ENCODE measurements at places on chromosomes 5 and 9.

- no peak for ATAC-seq
Observed at GRCh38 chr5:6715758-6716628, 2.8 kb downstream of the TENT4A start.

- ATAC-seq, result no peak
Observed at GRCh38 chr5:10233505-10233904, 16.2 kb downstream of the ATPSCKMT start.

DNA sequence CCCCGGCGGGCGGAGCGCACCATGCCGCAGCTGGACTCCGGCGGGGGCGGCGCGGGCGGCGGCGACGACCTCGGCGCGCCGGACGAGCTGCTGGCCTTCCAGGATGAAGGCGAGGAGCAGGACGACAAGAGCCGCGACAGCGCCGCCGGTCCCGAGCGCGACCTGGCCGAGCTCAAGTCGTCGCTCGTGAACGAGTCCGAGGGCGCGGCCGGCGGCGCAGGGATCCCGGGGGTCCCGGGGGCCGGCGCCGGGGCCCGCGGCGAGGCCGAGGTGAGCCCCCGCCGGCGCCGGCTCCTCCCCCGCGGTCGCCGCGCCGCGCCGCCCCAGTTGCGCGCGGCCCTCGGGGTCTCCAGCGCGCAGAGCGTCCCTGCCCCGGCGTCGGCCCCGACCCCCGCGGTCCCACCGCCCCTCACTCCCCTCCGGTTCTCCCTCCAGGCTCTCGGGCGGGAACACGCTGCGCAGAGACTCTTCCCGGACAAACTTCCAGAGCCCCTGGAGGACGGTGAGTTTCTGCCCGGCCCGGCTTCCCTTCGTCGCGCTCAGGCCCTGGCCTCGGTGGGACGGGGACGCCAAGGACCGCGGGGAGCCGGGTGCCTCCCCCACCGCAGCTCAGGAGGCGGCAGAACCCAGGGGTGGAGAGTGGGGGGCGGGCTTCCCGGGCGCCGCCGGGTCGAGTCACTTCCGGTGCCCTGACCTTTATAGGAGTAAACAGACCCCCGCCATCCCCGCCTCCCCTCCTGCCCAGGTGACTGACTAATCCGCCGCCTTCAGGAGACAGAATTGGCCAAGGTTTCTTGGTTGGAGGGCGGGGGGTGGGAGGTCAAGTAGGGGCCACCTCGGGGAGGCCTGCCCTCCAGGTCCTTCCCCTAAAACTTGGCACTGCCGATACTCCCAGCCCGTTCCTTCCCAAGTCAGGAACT, 665 bp downstream of the TCF7 start:
- peak; percentile 6 for ATAC-seq

GRCh38 chr5:180810959-180811622, 8.5 kb upstream of the MGAT1 start:
- ATAC-seq, result no peak

GRCh38 chr5:50595199-50595598, 71.2 kb upstream of the PARP8 start:
- no peak for ATAC-seq

DNA sequence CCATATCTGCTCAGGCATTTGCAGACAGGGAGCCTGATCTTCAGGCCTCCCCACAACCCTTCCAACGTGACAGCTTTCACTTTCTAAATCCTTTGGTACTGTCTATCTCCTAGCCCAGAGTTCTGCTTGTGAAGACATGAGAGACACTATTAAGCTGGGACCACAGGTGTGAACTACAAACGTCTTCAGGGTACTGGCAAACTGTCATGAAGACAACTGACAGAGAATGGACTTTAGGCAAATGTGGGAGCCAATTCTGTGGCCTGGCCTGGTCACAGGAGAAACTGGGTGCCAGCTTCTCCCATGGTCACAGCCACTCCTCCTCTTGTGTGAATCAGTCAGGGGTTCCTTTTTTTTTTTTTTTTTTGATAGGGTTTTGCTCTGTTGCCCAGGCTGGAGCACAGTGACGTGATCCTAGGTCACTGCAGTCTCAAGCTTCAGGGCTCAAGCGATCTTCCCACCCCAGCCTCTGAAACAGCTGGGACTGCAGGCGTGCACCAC, 10.4 kb downstream of the TRIM14 start:
- ATAC-seq, result peak; percentile 92

GRCh38 chr5:111930905-111931461, 174.0 kb upstream of the NREP start:
- ATAC-seq, result no peak

GRCh38 chr9:108180541-108180940, 675.2 kb downstream of the ACTL7B start:
- ATAC-seq, result no peak

- no peak for ATAC-seq
Observed at GRCh38 chr9:2717385-2717784, at the start of gene KCNV2. TSS of gene KCNV2 (plus strand) at chr9:2717510. CDS start at chr9:2717740, 230 bp downstream.

DNA sequence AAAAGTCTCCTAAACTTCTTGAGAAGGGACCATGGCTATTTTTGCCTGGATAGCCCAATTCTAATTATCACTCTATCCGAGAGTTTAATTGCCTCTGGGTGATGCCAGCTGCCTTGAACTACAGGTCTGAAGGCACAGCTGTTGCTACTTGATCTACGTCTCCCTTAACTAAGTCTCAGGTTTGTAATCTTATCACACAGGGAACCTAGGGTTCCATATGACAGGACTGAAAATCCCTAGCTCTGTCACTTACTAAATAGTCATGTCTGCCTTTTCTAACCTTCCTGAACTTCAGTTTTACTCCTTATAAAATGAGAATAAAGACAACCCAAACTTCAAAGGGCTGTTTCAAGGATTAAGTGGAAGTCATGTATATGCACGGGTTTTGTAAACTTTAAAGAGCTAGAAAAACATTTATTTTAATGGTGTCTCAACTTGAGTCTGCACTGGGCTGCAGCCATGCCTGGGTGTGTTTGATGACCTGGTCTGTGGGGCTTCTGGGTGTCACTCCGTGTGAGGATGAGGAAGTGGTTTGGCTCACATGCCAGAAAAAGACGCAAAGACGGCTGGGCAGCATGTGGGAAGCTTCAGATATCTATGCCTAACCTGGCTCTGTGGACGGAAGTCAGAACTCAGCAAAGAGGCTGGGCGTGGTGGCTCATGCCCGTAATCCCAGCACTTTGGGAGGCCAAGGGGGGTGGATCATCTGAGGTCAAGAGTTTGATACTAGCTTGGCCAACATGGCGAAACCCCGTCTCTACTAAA, 129.3 kb upstream of the SLC44A1 start:
- peak; percentile 25 for ATAC-seq

DNA sequence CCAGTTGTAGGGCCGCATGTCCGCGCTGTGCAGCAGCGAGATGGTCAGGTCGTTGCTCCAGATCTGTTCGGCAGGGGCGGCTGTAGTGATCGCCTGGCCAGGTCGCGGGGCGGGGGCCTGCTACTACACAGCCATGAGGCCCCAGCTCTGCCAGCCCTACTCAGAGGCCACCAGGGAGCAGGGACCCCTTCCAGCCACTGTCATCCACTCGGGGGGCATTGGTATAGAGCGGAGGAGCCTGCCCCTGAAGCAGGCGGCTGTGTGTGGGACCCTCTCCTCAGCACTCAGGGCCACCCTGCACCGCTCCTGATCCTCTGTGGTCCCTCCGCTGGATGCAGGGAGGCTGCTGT, 1.7 kb downstream of the FBXW5 start:
- no peak for ATAC-seq

- no peak for ATAC-seq
Observed at GRCh38 chr5:8508231-8508630, 639.3 kb downstream of the MTRR start.

GRCh38 chr5:123441408-123441807, 18.2 kb upstream of the CEP120 start:
- ATAC-seq, result peak; percentile 85

- ATAC-seq, result no peak
Observed at GRCh38 chr5:9774472-9775079, 144.4 kb upstream of the TAS2R1 start.

GRCh38 chr9:112680731-112681402, 37.0 kb downstream of the INIP start:
- ATAC-seq, result no peak

GRCh38 chr5:87888139-87888538, 380.5 kb downstream of the TMEM161B start:
- no peak for ATAC-seq

GRCh38 chr5:36669015-36669651, 62.7 kb downstream of the SLC1A3 start:
- ATAC-seq, result no peak

- ATAC-seq, result no peak
Observed at GRCh38 chr5:41509399-41510175, 814 bp downstream of the PLCXD3 start.

GRCh38 chr9:70883056-70883455, 238.4 kb downstream of the TRPM3 start:
- no peak for ATAC-seq

- no peak for ATAC-seq
Observed at GRCh38 chr5:43256261-43256966, 56.8 kb downstream of the HMGCS1 start.

- ATAC-seq, result no peak
Observed at GRCh38 chr5:14261856-14262611, 118.9 kb downstream of the TRIO start.

DNA sequence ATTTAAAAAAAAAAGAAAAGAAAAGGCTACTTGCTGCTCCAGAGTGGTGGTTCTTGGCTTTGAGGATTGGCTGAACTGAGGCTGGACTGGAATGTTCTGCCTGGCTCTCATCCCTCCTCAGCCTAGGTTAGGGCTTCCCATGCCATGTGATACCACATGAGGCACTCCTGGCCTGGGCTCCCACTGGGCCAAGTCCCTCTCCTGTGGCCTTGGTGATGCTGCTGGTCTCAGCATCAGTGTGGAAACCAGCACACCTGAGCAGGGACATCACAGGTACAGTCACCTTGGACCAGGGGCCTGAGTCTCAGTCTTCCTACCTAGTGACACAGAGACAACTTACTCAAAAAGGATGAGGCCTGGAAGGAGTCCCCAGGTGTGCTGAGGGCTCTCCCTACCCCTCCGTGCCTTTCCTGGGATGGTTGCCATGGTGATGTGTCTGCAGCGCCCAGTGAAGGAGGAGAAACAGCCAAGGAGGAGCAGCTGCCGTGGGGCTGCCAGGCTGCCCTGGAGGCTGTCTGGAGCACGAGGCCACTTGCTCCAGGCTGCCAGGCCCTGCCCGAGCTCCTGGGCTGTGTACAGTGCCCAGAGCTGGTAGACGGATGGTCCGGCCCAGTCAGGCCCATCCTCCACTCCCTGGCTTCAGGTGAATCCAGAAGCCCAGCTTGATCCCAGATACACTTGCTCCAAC, 71.0 kb downstream of the WNK2 start:
- ATAC-seq, result no peak

GRCh38 chr9:71766663-71767062, 1.6 kb downstream of the CEMIP2 start:
- peak; percentile 50 for ATAC-seq

- no peak for ATAC-seq
Observed at GRCh38 chr5:54745599-54745998, 228.0 kb downstream of the SNX18 start.

DNA sequence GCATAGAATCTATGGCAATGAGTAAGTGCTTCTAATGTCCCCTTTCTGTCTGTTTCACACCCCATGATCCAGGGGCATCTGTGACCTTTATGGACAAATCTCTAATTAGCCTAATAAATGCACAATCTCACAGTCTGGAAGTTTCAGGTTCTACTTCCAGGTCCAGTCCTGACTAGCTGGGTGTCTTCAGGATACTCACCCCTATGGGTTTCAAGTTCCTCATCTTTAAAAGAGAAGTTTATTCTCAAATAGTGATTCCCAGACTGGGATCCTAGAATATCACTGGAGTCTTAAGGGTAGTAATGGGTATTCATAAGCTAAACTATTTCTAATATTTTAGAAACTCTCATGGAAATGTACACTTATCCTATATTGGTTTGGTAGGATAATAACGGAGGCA, 77.2 kb upstream of the ABCA1 start:
- no peak for ATAC-seq

GRCh38 chr9:38319496-38320173, 72.9 kb upstream of the ALDH1B1 start:
- no peak for ATAC-seq

DNA sequence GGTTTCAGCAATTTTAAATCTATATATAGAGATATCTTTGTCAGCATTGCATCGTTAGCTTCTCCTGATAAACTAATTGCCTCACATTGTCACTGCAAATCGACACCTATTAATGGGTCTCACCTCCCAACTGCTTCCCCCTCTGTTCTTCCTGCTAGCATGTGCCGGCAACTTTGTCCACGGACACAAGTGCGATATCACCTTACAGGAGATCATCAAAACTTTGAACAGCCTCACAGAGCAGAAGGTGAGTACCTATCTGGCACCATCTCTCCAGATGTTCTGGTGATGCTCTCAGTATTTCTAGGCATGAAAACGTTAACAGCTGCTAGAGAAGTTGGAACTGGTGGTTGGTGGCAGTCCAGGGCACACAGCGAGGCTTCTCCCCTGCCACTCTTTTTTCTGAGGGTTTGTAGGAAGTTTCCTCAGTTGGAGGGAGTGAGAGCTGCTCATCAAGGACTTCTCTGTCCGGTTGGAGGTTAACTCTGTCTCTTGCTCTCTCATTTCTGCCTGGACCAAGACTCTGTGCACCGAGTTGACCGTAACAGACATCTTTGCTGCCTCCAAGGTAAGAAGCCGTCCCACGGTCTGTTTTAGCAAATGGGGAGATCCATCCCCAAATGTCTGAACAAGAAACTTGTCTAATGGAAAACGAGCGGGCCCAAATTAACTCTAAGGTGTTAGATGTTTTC, at the start of gene IL4:
TSS of gene IL4 (plus strand) at position 51 of the 692 bp plus-strand sequence. CDS start at position 113, 62 bp downstream.
- no peak for ATAC-seq

DNA sequence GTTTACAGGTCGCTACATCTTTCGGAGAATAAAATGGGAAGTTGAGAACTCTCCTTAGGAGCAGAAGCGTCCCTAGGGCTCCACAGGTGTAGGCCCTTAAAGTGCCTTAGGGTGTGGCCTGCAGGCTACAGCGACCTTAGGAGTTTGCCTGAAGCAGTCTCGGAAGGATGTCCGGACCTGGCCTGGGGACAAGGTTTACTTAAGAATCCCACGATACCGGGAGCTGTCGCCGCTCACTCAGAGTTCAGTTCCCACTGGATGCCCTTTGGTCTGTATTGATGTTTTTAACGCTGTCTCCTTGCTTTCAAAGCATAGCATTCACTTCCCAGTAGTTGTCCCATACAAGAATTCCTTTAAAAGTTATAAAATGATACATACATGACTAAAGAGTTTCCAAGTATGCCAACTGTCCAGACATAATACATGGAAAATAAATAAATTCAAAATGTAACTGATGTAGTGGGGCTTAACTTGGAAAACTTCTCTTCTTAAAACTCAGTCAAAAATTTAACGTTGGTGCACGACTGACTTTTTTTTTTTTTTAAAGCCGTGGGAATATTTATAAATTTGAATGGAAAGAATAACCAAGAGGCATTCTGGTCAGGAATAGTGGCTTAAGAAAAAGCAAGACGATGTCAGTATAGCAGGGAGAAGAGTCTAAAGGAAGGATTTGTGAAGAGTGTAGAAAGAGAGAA, 848 bp downstream of the RAD50 start:
- ATAC-seq, result peak; percentile 24

GRCh38 chr9:13047827-13048587, 231.5 kb downstream of the MPDZ start:
- ATAC-seq, result no peak
